ENCODE measurements at places on chromosomes 5 and 9.

DNA sequence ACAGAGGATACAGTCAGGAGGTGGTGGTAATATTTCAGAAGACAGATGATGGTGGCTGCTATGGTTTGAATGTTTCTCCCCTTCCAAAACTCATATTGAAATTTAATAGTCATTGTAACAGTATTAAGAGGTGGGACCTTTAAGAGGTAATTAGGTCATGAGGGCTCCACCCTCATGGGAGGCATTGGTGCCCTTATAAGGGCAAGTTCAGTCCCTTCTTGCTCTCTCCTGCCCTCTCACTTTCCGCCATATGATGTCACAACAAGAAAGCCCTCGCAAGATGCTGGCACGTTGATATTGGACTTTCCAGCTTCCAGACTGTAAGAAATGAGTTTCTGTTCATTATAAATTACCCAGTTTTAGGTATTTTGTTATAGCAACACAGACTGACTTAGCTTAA is 274.9 kb downstream of the PDE4D start:
- no peak for DNase-seq

- DNase-seq, result no peak
Measured at GRCh38 chr5:96717874-96718273, 55.7 kb downstream of the CAST start.

DNA sequence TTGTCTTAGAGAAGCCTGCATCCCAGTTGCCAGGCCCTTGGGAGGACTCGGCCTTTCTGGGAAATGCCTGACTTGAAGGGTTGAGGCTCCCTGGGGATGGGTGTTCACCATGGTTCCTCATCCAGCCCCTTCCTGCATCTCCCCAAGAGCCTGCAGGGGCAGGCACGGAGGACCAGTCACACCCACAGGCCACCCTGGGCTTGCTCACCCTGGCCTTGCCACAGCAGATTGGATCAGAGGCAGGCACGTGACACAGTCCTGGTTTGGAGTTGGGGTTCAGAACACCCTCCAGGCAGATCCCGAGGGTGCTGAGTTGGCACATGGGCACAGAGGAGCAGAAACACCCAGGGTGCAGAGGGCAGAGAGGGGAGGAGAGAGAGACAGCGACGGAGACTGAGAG is 286.1 kb downstream of the PBX3 start:
- no peak for DNase-seq

DNA sequence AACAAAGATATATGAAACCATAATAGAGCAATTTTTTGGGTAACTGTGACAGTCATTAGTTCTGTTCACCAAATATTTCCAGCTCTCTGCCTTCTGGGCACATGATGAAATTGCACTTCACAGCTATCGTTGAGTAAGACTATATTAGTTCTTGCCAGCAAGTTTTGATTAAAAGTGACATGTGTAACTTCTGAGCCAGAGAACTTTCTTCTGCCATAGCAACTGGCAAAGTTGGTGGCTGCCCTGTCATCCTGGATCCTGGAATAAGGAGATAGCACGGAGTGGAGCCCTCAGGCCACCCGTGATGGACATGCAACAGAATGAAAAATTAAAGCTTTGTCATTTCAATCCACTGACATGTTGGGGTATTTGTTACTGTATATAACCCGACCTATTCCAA is 194.4 kb upstream of the VCAN start:
- no peak for DNase-seq

DNA sequence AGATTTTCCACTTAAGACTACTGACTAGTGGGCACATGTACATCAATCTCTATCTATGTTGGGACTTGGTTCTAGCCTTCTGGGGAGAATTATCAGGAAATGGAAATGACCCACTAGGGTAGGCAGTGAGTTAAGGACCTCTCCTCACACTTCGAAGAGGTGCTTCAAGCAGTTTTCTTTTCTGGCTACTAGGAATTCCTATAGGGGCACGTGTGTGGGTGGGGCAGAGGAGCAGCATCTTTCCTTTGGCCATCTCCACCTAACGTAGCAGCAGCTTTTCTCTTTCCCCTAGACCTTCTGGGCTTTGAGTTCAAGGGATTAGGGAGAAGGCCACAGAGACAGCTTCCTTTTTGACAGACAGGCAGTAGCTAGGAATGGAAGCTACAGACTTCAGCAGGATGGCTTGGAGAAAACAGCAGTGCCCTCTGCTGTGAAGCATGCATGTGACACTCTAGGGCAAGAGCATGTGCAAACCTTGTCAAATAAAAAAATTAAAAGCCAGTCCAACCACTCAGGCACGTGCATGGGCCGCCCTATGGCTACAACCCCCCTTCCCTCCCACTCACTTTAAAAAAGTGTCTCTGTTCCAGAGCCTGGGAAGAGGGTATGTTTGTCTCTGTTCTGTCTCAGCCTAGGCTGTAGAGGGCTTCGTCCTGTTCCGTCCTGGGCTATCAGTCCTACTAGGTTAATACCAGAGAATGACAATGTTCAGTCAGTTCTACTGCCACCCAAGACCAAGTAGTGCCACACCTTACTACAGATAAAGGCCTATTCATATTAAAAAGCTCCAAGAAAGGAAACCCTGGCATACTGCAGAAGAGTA is 8.7 kb upstream of the GFRA3 start:
- no peak for DNase-seq

- no peak for DNase-seq
Measured at GRCh38 chr9:89543621-89544278, 45.8 kb upstream of the SEMA4D start.

- peak; percentile 22 for DNase-seq
Measured at GRCh38 chr5:665541-665955, 27.6 kb downstream of the TPPP start.

- DNase-seq, result no peak
Measured at GRCh38 chr5:76920491-76920890, 32.4 kb upstream of the CRHBP start.

DNA sequence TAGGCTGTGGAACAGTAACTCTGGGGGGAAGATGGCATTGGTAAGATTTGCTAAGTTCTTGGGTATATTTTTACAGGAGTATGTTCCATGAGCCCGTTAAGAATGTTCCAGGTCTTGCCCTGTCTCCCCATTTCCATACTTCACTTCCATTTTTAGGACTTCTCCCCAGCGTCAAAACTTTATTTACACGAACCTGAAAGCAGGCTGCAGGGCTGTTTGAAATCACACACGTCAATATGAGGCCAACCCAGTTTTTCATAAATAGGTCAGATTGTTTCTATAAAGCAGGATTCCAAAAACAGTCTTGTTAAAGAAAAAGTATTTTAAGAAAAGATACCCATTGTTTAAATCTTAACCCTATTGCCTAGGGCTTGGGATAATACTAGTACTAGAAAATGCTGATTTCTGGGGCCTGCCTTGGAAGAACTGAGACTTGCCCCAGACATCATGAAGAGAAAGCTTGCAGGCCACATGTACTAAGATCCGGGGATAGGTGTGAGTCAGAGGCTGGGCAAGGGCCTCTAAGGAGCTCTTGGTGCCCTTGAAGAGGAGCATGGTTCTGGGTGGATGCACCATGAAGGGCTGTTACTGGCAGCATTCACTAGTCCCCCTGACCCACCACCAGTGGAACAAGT is 24.2 kb downstream of the TRIO start:
- no peak for DNase-seq

DNA sequence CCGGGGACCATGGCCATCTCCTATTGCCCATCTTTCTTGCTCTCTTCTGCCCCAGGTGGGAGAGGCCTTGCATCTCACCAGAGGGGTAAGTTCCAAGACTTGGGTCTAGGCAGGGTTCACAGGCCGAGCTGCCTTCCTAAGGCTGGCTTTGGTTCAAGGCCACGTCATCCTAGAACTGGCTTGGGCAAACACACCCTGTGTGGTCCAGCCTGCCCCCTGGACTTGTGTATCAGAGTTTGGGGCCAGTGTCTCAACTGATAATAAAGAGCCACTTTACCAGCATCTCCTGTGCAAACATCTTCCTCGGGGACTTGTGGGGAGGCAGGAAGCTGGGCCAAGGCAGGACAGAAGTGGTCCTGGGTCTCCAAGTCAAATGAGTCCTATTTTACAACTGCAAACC is 17.8 kb downstream of the BOD1 start:
- no peak for DNase-seq

DNA sequence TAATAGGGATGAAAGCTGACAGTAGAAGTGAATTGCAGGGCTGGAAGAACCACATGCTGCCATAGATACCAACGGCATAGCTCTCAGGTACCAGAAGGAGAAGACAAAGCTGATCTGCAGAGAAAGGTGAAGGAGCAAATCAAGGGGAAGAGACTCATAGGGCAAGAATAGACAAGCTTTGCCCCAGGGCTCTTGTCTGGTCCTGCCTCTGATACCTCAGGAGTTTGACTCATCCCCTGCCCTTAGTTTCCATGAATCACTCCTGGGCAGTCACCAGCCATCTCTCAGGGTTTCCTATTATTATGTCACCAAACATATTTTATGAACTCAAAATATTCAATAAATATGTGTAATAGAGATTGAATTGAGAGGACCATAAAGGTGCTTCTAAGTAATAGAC is 800.9 kb downstream of the DNAH5 start:
- DNase-seq, result no peak

GRCh38 chr9:34559624-34560455 is 29.7 kb downstream of the CNTFR start:
- no peak for DNase-seq

- DNase-seq, result no peak
Measured at GRCh38 chr5:116365006-116365496, 209.6 kb downstream of the SEMA6A start.

GRCh38 chr9:91207397-91207728 is 154.4 kb downstream of the AUH start:
- DNase-seq, result no peak

DNA sequence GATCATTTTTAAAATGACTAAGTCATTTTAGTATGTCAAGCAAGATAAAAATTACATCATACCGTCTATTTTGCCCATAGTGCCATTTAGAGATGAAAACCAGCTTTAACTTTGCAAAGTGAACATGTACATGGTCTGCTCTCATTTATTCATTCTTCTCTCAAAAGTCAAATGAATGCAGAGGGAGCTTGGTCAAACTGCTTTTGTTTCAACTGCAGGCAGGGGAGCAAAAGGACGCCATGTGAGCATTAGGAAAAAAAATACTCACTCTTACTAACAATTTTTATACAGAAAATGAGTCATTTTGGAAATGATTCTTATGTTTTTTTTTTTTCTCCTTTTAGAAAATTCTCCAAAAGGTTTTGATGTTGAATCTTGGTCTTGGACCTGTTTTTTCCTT is 15.7 kb downstream of the SCGB3A1 start:
- DNase-seq, result no peak

- DNase-seq, result no peak
Measured at GRCh38 chr5:5658889-5659465, 236.5 kb downstream of the ICE1 start.

GRCh38 chr5:97670447-97670846 is 487.4 kb upstream of the RIOK2 start:
- no peak for DNase-seq

- DNase-seq, result peak; percentile 16
Measured at GRCh38 chr5:115599502-115599901, 2.8 kb downstream of the TICAM2 start.

GRCh38 chr9:7901621-7902020 is 102.0 kb upstream of the DMAC1 start:
- peak; percentile 12 for DNase-seq

GRCh38 chr9:133490865-133491655 is 12.2 kb upstream of the SLC2A6 start:
- DNase-seq, result peak; percentile 74

- DNase-seq, result no peak
Measured at GRCh38 chr5:133293960-133294359, 242.1 kb downstream of the HSPA4 start.

- DNase-seq, result no peak
Measured at GRCh38 chr5:31767335-31768031, 128.6 kb downstream of the PDZD2 start.

DNA sequence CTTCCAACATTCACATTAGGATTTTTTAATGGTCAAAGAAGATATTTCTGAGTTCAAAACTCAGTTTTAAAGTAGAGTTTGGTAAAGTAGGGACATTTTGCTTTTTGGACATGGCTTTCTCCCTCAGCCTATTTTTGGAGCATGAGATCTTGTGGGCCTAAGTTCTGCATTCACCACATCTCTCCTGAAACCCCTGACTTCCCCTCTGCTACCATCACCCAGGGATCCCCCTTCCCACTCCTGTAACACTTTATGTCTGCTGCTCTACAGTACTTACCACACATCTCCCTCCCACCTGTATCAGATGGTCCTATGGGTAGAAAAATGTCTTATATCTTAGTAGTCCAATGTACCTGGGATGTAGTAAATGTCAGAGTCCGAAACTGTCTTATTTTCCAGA is 48.2 kb upstream of the JAK2 start:
- no peak for DNase-seq

GRCh38 chr9:250039-250438 is 35.4 kb downstream of the DOCK8 start:
- DNase-seq, result no peak

DNA sequence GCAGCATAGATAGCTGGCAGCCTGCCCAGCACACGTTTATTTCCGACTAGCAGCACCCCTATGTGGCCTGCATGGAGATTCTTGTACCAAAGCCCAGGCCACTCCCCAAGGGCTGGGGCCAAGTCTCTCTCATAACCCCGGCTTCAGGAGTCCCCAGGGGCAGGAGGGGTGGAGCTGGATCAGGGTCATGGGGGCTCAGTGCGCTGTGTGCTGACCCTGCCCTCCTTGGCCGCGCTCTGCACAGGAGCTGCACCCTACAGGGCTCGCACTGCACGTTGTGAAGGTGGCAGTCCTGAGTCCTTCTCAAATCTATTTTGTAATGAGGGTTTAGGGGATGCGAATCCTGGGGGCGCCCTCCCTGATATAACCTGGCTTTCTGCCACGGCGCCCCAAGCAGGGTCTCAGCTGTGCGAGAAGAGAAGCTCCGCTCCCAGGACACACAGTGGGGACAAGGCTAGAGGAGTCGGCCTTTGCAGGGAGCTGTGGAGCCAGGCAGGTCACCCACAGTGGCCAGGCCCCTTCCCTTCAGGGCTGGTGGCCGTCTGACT is 28.6 kb downstream of the NKD2 start:
- DNase-seq, result no peak

Measured in left lung (tissue), 14 donors.